AG08395 (cell line): ENCODE measurements at places on chromosomes 16 and 17.

GRCh38 chr16:19898924-19899604 lies 14.4 kb upstream of the GPRC5B start:
- peak; percentile 69 for DNase-seq

GRCh38 chr17:70168044-70168976 lies 1.0 kb upstream of the KCNJ2 start:
- DNase-seq, result peak; percentile 44

DNA sequence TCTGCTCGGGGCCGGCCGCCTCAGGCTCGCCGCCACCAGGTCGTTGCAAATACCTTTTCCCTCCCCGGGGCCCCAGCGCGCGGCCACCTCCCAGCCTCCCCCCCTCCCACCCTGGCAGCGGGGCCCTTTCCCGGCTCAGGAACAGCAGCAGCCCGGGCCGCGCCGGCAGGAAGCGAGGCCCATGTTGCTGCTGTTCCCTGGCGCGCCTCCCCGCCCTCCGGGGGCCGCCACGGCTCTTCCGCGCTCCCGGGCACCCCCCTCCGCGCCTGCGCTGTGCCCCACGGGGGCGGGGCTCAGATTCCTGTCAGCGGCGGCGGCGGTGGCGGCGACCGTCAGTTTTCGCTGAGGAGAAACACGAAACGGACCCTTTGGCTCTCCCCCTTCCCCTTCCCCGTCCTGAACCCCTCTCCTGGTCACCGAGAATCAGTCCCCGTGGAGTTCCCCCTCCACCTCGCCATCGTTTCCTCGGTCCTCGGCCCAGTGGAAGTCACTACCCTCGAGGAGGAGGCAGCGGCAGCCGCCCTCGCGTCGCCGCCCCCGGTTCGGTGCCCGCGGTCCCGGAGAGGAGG lies at the start of gene NFAT5:
NFAT5 (plus strand) TSS at position 296 of the 569 bp plus-strand sequence. CDS start 336 bp downstream, outside the sequence.
- peak; percentile 92 for DNase-seq

GRCh38 chr16:49562228-49562627 lies 188.6 kb downstream of the C16orf78 start:
- DNase-seq, result no peak

DNA sequence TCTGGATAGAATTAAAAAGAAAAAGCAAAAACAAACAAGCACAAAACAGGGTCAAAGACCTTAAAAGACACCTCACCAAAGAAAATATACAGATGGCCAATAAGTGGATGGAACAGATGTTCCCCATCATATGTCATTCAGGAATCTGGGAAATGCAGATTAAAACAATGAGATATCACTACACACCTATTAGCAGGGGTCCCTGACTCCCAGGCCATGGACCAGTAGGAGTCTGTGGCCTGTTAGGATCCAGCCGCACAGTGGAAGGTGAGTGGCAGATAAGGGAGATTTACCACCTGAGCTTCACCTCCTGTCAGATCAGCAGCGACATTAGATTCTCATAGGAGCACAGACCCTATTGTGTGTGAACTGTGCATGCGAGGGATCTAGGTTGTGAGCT lies 167.9 kb downstream of the HS3ST4 start:
- no peak for DNase-seq

GRCh38 chr16:63655846-63656245 lies 1466.0 kb downstream of the CDH11 start:
- DNase-seq, result no peak

DNA sequence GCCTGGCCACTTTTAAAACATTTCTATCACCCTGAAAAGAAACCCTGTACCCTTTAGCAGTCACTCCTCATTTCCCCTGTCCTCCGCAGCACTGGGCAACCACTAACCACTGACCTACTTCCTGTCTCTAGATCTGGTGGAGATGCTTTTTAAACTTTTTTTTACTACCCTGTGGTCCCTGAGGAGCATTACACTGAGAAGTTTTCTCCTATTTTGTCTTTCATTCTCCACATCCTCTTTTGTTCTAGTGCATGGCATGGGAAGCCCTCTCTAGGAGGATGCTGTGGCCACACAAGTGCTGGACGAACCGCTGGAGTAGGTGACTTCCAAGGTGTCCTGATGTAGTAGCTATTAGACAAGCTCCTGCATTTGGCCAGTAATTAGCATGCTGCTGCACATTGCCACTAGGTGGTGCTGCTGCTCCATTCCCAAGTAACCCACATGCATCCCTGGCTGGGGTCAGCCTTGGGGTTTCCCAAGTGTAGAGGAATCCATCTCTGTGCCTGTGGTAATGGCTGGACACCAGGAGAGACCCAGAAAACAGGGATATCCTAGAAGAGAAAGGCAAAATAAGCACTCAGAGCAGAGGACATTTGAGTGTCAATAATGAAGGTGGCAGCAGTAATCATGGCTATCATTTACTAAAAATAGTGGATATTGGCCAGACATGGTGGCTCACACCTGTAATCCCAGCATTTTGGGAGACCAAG lies 143.8 kb upstream of the CRHR1 start:
- DNase-seq, result peak; percentile 80

DNA sequence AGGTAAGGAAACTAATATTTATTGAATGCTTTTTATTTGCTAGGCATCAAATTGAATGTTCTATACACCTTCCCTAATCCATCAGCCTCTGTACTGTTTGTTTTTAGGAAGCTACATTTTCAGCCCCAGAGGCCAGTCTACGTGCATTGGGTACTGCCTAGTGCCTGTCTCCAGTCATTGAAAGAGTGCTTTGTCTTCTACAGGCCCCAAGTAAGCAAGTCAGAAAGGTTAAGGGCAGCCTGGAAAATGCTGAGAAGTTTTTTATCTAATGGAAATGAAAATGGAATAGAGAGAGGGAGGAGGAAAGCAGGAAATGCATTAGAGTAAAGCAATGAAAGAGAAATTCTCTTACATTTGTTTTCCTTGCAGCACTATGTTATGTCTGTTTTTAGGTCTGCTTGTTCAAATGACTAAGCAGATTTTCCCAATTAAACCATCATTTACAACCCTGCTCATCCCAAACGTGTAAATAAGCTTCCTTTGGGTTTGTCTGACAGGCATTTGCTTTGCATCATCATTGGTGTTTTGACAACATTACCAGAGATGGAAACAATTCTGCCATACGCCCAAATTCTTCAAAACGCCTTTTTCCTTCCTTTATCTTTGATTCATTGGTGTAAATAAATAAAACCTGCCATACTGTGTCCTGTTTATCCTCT lies 116.0 kb upstream of the GOT2 start:
- DNase-seq, result no peak

DNA sequence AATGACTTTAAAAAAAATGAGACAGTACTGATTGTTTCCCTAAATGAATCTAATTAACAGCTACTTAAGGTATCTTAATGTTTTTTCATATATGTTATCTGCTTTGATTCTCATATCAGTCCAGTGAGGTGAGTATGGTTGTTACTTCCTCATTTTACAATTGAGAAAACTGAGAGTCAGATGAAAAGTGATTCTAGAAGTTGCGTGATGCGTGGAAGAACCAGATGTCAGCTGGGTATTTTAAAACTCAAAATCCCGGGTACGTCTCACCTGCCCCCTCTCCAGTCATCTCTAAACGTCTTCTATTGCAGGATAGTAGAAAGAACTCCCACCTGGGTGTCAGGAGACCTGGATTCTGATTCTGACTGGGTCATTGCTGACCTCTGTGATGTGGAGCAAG lies 89.2 kb downstream of the MAP2K6 start:
- DNase-seq, result no peak

- DNase-seq, result no peak
Observed at GRCh38 chr16:27461483-27462171, 59.7 kb downstream of the IL21R start.

GRCh38 chr17:78366109-78366848 lies 6.4 kb upstream of the SOCS3 start:
- DNase-seq, result no peak

DNA sequence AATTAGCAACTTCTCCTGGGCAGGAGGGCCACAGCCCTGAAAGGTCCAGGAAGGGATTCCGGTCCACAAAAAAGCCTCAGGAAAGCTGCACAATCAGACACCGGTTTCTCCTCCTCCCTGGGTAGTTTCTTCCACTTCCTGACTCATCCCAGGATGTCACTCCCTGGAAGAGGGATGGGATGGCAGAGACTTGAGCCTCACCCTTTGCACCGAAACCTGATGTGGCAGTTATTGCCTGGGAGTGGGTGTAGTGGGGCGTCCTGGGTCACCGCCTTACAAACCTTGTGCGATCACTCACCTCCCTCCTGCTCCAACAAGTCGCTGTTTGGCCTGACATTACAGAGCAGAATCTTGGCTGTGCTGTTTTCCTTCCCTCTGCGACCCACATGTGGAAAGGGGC lies 70.8 kb downstream of the LYRM1 start:
- no peak for DNase-seq

- peak; percentile 46 for DNase-seq
Observed at GRCh38 chr17:2232244-2232638, 71.3 kb downstream of the SMG6 start.

- no peak for DNase-seq
Observed at GRCh38 chr16:66905633-66906539, 12.8 kb downstream of the CDH16 start.

DNA sequence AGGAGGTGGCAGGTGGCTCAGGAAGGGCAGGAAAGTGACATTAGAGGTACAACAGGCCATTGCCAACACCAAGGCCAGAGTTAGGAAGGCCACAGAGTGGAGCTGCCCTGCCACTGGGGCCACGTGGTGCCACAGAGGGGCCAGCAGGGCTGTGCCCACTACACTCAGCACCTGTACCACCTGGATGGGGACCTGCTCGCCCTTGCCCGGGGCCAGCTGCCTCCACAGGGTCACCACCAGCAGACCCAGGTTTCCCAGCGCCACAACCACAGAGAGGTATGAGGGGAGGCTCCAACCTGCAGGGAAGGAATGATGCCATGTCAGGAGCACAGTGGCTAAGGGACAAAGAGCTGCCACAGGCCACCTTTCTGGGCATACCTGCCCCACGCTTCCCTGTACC lies 1.2 kb downstream of the SLC52A1 start:
- no peak for DNase-seq

- no peak for DNase-seq
Observed at GRCh38 chr16:22063888-22064467, 28.4 kb upstream of the VWA3A start.

DNA sequence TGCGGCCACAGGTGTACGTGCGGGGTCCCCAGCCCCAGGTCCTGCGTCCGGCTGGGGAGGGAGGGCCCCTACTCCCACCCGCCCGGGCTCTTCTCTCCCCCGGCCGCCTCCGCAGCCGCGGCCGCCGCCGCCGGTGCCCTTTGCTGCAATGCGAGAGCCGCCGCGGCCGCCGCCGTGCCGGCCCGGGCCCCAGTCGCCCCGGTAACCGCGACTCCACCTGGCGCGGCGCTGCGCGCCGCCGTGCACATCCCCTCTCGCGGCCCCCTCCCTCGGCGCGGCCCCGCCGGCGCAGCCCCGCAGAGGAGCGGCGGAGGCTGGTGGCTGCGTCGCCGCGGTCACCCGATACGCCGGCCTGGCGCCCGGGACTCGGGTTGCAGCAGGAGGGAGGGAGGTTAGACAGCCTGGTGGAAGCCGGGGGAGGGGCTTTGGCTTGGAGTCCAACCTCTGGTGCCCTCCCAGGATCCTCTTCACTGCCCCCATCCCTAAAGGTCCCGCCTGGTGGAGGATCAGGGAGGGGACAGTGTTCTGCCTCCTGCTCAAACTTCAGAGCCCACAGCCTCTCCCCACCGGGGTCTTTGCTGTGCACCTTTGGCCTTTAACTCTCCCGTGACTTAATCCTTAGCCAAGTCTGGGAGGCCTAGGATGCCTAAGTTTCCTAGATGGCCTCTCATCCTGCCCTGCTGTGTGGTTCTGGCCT lies 32.9 kb downstream of the SRCIN1 start:
- DNase-seq, result peak; percentile 20

DNA sequence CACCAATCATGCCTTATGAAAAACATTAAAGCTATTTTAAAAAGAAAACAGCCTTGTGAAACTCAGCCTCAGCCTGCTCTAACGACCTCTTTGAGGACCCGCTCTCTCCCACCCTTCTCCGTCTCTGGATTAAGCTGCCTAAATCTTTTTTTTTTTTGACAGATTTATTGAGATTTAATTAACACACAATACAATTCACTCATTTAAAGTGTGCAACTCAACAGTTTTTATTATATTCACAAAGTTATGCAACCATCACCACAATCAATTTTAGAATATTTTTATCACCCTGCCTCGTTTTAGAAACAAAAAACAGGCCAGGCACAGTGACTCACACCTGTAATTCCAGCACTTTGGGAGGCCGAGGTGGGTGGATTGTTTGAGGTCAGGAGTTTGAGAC lies 8.4 kb downstream of the CDR2L start:
- no peak for DNase-seq

DNA sequence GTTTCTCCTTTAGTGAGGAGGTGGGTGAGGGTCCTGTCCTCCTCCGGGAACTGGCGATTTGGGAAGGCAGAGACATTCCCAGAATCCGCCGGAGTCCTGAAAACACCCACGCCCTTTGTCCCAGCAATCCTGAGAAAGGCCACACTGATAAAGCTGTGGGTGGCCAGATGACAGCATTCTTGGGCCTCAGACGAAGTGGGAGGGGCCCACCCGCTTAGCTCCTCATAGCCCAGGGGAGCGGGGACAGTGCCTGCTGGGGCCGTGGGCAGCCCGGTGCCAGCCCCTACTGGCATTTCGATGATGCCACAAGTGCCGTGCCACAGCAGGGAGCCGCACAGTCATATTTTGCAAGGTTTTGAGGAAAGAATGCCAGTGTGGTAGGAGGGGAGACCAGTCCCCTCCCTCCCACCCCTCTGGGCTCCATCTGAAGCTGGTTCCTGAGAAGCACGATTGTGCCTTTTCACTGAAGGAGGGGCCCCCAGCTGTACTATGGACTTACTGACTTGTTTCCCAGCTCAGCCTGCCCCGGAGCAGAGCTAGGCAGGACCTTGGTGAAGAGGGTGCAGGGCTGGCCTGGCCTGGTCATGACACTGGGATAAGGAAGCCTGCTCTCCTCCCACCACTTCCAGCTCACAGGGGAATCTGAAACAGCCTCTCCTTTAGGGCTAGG lies 20.9 kb upstream of the MPRIP start:
- DNase-seq, result peak; percentile 74

DNA sequence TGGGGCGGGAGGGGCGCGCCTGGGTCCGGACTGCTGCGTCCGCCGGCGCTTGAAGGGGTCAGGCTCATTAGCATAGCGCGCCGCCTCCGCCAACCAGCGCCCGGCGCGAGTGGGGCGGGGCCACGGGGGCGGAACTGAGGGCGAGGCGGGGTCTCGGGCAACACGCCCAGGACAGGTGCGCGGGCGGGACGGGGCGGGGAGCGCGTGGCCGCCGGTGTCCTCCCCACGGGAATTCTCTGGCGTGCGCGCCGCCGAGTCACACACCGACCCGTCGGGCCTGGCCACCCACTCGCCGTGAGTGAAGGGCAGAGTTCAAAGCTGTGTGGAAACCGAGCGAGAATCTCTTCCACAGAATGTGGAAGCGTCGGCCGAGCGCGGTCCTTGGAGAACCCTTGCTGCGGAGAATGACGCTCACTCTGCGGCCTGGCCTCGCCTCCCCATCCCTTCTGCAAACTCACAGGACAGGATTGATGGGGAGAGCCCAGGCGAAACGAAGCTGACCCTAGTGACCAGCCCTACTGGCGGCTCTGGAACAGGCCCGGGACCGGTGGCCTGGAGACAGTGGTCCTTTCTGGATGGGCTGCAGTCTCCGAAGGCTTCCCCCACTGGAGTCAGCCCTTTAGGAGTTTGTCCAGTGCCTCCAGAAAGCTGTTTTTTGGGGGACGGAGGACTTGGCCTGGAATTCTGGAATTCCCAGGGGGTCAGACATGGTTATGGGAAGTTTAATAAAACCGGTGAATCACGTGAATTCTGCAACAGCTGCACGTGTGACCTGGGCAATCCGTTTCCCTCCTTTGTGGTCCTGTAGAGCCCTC lies at the start of gene SNAI3:
SNAI3 (minus strand) TSS at position 69 of the 815 bp plus-strand sequence. CDS start 101 bp downstream, outside the sequence.
- DNase-seq, result peak; percentile 67
